ENCODE measurements at places on chromosomes 12 and 14.

GRCh38 chr12:46402451-46402850 is 29.9 kb upstream of the SLC38A2 start:
- DNase-seq, result no peak

DNA sequence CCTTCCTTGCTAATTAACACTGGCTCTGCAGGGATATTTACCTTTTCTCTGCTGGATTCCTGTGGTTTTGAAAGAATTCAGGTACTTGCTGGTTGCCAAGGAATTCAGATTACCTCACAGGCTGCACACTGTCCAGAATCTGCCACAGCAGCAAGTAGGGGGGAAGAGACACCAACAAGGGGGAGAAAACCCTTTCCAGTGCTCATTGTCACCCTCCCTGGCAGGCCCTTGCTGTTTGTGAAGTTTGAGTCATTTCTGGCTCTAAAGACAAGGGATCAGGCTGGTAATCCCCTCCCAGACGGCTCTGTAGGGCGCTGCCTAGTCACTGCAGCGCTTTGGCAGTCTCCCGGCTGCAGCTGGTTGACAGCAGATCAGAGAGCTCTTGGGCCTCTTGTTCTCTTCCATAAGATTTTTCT is 50.8 kb downstream of the TTLL5 start:
- no peak for DNase-seq

GRCh38 chr14:51518711-51519110 is 133.0 kb upstream of the FRMD6 start:
- no peak for DNase-seq

DNA sequence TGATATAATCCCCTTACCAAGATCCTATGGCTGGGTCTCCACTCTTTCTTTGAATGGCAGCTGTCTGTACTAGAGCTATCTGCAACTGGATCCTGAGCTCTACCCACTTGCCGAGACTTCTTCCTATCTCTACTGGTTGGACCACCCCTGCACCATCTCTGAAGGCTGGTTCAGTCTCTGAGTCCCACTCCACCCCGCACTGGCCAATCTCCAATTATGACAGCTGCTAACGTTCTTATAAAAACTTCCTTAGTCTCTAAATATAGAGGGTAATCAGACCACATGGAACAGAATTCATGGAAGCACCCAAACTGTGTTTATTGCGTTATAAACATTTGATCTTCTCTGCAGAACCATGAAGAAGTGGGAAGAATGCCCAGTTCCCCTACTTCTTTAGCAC is 186.6 kb upstream of the EEA1 start:
- DNase-seq, result no peak

DNA sequence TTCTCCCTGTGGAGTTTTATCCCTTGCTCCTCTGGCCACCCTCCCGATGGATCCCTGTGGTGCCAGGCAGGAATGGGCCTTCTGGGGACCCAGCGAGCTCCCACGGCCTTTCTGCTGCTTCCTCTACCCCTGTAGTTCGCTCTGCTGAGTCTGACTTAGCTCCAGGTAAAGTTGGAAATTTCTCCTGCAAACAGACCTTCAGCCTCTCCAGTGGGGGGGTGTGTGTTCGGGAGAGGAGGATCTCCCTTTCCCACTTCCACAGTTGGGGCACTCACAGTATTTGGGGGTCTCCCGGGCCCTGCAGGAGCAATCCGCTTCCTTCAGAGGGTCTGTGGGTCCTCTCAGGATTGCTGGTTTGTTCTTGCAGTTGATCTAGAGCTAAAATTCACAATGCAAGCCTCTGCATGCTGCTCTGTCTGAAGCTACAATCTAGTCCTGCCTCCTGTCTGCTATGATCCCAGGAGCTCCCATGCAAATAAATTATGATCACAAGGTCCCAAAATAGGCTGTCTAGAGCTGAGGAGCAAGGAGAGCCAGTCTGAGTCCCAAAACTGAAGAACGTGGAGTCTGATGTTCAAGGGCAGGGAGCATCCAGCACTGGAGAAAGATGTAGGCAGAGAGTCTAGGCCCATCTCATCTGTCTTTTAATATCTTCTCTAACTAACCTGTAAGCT is 18.3 kb downstream of the MTRFR start:
- DNase-seq, result no peak

- no peak for DNase-seq
Observed at GRCh38 chr14:103539056-103539825, 10.2 kb downstream of the TRMT61A start.

GRCh38 chr12:131348231-131348630 is 362.7 kb upstream of the SFSWAP start:
- no peak for DNase-seq

DNA sequence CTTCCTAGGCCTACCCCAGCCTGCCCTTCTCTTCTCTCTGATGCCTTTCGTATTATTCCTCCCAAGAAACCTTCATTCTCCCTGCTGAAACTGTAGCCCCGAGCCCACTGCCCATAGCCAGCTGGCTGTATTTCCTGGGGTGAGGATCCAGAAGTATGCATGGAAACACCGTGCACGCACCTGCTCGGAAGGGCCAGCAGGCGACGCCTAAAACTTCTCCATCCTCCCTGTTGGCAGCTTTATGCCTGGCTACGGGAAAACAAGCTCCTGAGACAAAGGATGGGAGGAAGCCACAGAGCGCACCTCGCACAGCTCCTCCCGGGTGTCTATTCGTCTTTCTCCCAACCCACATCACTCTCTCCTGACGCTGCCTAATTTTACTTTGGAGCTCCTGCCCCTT is 69.0 kb upstream of the CAPRIN2 start:
- no peak for DNase-seq

DNA sequence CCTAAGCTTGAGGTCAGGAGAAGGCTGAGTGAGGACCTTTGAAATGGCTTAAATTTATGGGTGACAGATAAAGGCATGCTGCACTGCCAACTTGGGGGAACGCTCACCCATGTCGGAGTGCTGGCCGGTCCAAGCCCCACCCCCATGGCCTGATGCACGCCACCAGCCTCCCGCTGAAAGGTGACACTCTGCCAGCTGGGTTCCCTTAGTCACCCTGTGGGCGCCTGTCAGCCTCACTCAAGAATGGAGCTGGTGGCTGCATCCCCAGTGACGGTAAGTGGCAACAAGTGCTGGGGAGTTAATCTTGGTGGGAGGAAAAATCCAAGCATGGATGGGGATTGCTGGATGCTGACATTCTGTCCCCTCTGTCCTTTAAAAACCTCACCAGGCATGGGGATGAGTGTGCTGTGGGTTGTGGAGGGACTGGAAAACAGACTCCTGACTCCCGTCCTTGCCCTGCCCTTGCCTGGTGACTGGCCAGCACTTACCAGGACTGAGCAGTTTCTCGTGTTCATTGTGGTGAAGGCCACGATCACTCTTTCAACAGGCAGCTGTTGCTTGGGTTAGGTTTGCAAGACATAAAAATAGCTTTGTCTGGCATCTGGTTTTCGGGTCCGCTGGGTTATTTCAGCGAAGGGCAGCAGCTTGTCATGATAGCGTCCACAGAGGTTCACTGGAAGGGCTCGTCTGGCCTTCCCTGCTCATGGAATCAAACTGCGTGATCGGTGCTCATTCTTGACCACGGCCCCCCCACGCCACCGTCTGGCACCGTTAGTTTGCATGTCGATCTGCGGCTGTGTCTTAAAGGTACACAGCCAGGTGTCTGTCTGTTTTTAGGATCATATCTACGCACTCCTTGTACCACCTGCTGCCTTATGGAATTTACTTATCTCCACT is 15.0 kb downstream of the ACACB start:
- no peak for DNase-seq

GRCh38 chr12:71036526-71036925 is 116.0 kb upstream of the PTPRR start:
- DNase-seq, result no peak

DNA sequence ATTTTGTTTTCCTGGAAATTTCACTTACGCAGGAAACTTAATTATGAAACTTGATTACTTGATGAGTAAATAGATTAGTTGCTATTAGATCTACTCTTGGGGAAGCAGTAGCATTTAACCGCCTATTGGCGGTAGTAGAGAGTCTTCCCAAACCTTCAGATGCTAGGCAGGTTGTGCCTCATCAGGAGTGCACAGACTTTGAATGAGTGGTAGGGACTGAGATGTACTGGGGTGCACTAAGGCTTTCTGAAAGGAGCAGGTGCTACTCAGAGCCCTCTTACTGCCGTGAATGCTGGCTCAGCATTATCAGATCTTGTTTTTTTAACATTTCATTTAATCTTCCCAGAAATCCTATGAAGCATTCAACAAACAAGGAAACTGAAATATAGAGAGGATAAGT is 7.7 kb downstream of the GATC start:
- DNase-seq, result no peak

DNA sequence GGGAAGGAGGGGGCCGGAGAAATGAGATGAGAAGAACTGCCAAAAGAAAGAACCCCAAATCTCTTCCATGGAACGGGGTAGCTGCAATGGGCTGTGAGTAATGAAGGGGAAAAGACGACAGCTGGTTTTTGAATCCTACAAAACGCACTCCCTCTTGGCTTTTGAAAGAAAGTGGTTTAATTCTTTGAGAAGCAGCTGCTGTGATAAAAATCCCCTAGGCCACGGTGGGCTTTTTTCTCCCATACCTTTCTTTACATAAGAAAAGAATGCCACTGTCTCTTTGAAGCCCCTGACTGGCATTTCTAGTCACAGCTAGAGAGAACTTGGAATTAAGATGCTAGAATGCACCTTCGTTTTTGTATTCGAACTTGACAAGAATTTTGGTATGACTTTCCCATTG is 486.1 kb downstream of the GLT1D1 start:
- no peak for DNase-seq

DNA sequence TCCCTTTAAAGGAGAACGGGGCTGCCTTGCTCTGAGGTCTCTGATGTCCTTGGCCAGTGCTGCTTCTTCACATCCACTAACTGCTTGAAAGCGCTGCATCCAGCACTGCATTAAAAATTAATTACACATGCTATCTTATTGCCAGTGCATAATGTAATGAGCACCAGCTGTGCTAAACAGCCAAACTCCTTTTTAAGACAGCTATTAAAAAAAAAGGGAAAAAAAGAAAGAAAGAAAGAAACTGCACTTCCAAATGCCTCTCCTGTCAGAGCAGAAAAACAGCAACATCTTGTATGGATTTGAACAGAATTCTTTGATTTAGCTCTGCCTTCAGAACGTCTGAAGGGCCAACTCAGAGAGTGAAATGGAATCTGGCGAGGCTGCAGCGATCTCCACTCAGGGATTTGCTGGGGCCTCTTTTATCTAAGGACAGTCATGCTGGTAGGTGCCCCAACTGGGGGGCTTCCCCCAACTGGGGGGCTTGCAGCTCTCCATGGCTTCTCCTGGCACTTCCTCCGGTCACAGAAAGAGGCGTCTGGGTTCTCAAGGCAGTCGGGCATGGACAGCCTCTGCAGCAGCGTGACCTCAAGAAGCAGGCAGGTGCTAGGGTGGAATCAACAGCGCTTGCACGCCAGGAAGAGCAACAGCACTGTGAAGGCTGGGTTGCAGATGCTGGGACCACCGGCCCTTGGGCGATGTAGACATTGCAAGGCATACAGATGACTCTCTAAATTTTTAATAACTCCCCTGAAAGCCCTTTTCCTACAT is 46.4 kb downstream of the BCL11B start:
- no peak for DNase-seq

GRCh38 chr12:75603475-75603874 is 92.1 kb upstream of the KRR1 start:
- no peak for DNase-seq

- no peak for DNase-seq
Observed at GRCh38 chr14:81200054-81200453, 20.7 kb downstream of the GTF2A1 start.

- no peak for DNase-seq
Observed at GRCh38 chr14:106347291-106347778, 821.0 kb downstream of the TMEM121 start.

- DNase-seq, result no peak
Observed at GRCh38 chr14:57732463-57733285, 133.2 kb downstream of the SLC35F4 start.

DNA sequence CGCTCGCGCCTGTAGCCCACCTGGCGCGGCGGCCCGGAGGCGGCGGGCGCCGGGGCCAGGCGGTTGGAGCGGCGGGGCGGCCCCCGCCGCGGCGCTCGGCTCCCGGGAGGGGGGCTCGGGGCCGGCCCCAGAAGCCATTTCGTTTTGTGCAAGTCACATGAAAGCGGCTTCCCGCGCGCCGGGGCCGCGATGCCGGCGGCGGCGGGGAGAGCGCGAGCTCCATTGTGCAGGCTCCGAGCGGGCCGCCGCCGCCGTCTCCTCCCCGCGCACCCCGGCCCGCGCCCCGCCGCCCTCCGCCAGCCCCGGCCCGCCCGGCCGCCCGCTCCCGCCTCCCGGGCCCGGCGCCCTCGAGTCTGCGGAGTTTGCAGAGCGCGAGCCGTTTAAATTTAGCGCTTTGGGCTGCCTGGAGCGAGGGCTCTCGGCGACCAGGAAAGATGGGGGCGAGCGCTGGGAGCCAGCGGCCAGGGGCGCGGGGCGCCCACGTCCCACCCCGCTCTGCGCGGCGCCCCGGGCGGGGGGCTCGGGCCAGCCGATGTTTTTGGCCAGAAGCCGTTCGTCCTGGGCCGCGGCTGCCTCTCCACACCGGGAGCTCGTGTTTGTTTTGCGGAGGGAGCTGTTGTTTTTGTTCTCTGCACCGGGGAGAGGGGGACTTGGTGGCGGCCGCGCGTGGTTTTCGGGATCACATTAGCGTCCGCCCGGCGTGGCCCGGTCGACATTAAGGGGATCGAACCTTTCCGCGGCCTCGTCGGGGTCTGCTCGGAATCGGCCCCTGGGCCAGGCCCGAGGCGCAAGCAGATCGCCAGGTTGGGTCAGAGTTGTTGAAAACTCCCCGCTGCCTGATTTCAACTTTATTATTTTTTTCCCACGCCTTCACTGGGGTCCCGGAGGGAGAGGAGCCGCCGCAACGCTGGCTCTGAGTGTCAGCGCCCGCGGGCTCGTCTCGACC is 982 bp downstream of the BCL7A start:
- DNase-seq, result no peak

GRCh38 chr12:24424889-24425600 is 475.6 kb upstream of the SOX5 start:
- no peak for DNase-seq

DNA sequence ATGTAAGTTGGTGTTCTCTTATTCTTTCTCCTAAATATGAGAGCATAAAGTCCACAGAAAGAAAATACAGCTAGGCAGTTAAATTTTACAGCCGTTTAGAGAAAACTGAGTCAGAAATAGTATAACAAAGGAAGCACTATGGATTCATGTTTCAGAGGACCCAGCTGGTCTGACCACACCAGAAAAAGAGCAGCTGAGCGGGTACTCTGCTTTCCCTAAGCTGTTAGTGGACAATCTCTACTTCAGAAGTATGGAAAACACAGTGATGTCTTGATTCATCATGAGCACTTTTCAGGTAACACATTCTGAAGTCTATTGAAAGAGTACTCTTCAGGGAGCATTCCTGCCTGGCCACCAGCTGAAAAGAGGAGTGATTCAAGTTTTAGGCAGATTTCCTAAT is 12.4 kb downstream of the PPM1H start:
- no peak for DNase-seq

- no peak for DNase-seq
Observed at GRCh38 chr12:115223991-115224390, 540.0 kb upstream of the TBX3 start.
